ENCODE measurements at places on chromosomes 3 and 15.

GRCh38 chr3:45366290-45366689, 22.1 kb upstream of the LARS2 start:
- DNase-seq = no peak

- DNase-seq = peak; percentile 70
Observed at GRCh38 chr3:38646630-38647029, 2.9 kb downstream of the SCN5A start.

GRCh38 chr3:81462921-81463320, 298.5 kb downstream of the GBE1 start:
- DNase-seq = no peak

DNA sequence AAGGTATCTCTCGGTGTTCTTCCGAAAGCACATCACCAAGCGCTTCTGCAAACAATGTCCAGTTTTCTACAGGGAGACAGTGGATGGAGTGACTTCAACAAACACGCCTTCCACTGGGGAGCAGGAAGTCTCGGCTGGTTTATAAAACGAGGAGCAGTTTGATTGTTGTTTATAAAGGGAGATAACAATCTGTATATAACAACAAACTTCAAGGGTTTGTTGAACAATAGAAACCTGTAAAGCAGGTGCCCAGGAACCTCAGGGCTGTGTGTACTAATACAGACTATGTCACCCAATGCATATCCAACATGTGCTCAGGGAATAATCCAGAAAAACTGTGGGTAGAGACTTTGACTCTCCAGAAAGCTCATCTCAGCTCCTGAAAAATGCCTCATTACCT, 4.6 kb downstream of the CCR2 start:
- no peak for DNase-seq

DNA sequence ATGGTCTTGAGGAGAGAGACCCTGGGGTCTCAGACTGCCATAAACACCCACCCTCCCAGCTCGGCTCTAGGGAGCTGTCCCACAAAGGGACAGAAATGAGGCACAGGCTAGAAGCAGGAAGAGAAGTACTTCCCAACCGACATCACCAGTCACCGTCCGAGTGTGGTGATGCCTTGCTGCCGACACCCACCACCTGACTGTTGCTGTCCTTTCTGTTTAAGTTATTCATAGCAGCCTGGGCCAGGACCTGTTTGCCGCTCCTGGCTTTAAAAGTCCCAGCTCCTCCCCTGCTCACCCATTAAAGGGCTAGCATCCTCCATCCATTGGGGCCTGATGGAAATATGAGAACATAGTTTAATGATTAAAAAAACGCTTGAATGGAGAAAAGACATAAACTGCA, 13.2 kb upstream of the SPG11 start:
- peak; percentile 81 for DNase-seq

- no peak for DNase-seq
Observed at GRCh38 chr3:72887343-72887704, 522 bp upstream of the GXYLT2 start.

GRCh38 chr3:110253794-110254193, 817.8 kb upstream of the NECTIN3 start:
- DNase-seq = no peak

DNA sequence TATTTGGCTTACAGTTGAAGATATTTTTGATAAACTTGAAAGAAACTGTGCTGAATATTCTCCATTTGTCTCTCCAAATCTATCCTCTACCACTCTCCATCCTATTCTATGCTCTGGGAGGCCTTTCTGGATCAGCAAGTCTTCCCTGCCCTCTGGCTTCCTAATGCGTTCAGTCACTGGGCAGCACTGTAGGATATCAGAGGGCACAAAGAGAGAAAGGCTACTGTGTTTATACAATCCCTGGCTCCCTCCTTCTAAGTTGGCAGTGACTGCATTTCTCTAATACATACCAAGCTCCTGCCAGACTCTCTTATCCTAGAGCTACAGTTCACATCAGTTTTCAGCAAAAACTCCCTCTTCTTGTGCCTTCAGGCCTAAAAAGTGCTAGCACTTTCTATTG, 102.1 kb upstream of the FHIT start:
- no peak for DNase-seq

GRCh38 chr15:45378149-45378912, at the start of gene GATM:
TSS of gene GATM (minus strand) at chr15:45378544. CDS start at chr15:45378453, 91 bp downstream.
- peak; percentile 77 for DNase-seq

- no peak for DNase-seq
Observed at GRCh38 chr15:25608926-25609325, 170.1 kb upstream of the UBE3A start.

DNA sequence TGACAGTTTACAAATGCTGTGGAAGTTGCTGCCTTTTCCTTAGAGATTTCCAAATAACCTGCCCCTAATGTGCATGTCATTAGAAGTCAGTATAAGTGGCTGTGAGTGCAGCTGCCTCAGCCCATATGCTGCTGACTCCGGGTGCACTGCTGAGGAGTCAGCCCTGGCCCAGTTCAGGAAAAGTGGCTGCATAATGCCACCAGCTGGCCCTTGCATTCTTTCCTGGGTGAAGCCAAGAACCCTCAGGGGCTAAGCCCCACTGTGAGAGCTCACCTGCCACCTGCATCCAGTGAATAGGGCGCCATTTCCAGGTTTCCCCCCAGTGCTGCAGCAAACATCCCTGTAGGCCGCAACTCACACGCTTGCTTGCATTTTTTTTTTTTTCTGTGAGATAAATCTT, 139.9 kb downstream of the TJP1 start:
- DNase-seq = no peak

- no peak for DNase-seq
Observed at GRCh38 chr3:99499235-99500158, 138.9 kb upstream of the COL8A1 start.

DNA sequence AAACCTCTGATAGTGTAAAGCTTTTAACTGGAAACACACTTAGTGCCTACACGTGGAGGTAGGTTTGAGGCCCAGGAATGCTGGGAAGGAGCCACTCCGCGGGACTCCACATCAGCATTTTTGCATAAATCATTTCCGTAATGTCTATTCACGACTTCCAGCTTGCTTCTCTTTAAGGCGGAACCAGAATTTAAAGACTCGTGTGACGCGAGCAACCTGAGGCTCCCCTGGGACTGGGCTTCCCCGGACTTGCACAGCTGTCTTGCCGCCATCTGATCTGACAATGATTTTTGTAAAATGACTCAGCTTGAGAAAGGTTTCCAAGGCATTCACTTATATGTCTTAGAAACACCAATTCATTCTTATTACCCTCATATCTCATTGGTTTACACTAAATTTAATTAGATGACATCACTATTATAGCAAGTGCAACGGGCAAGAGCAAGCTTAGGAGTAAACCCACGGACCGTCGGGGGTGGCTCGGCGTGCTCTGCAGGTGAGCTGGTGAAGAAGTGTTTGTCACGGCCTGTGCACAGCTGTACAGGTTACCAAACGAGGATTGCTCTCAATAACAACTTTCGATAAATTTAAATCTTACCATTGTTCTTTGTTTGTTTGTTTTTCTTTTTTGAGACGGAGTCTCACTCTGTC, 95.2 kb downstream of the CHSY1 start:
- DNase-seq = no peak
